NCI-H1930 (cell line): ENCODE measurements at places on chromosomes 11 and 22.

DNA sequence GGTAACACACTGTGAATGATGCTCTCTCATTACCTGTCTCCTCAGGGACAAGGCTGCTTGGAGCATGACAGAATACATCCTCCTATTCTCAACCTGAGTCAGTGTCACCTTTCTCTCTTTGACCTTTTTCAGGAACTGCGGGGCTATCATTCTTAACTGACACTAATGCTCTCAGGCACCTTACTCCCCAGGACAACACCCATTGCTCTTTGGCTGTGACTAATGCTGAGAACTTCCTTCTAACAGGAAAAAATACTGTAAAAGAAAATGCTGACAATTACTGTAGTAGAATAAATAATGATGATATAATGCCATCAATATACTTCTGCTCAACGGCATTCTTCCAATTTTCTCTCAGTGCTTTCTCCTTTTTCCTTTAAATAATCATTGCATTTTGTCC is 2082.7 kb upstream of the RAG2 start:
- DNase-seq = no peak

- DNase-seq = no peak
Observed at GRCh38 chr22:22547692-22548300, 11.3 kb downstream of the PRAME start.

DNA sequence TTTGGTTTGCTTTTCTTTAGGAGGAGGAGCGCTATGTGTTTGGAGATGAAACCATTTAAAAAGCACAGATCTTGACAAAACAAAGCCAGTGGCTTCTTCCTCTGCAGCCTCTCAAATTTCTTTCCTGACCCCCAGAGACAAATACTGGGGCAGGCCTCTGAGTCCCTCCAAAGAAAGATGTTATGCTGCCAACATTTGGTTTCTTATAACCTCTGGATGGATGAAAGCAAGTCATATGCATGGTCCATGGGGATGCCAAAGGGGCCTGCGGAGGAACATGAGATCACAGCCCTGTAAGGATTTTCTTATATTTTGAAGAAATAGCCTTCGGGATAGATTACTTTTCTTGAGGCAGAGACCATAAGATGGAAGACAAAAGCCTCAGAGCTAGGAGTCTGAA is 179.1 kb downstream of the TENM4 start:
- DNase-seq = no peak

GRCh38 chr11:115170133-115170815 is 333.9 kb downstream of the CADM1 start:
- DNase-seq = no peak

GRCh38 chr11:84721561-84721961 is 905.6 kb downstream of the DLG2 start:
- no peak for DNase-seq

- no peak for DNase-seq
Observed at GRCh38 chr11:72140661-72141060, 5.1 kb downstream of the FOLR3 start.

- peak; percentile 54 for DNase-seq
Observed at GRCh38 chr11:1628506-1629325, 859 bp upstream of the KRTAP5-5 start.

DNA sequence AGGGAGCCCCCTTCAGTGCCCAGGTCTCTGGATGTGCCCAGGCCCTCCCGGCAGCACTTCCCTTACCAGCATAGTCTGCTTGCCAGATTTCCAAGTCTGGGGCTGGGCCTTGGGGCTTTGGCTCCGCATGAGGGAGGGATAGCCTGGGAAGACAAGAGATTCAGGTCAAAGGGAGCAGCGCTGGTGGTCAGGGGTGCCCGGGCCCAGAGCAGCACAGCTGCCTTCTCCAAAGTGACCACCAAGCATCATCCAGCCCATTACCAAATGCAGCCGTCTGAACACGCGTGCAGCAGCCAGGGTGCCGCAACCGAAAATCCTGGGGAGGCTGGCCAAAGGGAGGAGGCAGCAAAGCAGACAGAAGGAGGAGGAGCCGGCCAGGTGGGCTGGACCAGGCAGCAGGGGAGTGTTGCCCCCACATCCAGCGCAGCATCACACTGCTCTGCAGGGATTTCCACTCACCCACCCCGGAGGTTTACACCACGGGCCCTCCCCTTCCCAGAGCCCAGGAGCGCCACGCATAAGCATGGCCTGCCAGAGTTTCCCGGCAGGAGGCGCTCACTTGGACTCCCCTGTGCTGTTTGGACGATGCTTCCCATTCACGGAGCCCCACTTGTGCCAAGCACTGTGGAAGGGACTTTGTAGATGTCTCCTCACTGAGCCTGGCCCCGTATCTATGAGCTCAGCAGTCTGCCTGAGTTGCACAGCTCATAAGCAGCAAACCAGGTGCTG is 22.5 kb downstream of the TRIM29 start:
- no peak for DNase-seq

GRCh38 chr22:39723899-39724351 is 153.4 kb downstream of the CACNA1I start:
- no peak for DNase-seq

DNA sequence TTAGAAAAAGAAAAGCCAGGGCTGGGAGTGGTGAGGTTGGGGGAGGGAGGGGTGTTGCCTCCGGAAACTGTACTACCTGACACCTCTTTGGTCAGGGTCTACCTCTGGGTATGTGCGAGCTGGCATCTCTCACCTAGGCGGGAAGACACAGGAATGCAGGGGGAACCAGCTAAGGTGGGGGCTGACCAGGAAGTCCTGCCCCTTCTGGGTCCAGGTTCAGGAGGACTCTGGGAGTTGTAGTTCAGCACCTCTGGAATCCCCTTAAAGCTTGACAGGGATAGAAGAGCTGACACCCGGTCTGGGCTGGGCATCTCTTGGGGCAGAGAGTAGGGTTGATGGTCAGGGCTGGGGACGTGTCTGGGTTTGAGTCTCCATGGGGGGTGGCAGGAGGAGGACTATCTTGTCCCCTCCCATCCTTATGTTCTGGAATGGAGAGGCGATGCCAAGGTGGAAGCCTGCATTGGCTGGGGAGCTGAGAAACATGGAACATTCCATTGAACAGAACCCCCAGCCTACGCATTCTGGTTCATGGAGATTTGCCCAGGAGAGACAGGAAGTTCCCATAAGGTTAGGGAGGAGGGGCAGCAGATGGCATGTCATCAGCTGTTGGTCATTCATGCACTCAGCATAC is 2.1 kb upstream of the KIAA1671 start:
- DNase-seq = peak; percentile 43

DNA sequence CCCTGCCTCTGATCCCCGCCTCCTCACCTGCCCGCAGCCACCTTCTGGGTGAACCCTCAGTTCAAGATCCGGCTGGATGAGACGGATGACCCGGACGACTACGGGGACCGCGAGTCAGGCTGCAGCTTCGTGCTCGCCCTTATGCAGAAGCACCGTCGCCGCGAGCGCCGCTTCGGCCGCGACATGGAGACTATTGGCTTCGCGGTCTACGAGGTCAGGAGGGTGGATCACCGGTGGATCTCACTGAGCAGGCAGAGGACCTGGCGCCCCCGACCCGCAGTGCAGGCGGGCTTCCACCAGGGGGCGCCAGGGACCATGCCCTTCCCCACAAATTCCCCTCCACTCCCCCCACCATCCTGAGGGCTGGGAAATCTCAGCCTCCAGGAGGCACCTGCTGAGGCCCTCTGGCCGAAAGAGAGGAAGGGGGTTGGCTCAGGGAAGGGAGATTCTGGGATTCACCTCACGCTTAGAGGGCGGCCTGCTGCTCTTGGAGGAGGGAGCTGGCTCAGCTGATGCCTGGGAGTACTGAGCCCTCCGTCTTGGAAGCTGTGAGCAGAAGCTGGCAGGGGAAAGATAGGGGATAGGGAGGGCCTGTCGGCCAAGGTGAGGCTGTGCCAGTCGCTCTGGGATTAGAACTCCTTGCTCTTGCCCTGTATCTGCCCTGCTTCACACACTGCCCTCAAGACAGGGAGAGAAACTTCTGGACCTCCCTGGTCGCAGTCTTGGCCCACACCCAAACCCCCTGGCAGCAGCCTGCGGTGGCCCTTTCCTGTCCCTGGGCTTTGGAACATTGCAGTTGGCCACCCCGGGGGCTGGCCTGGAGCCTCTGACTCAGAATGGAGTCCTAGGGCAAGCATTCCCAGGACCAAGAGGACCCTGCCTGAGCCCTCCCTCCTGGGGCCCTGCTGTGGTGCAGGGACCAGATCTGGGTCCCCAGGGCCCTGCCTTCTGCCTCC is 23.2 kb downstream of the CAPN1 start:
- DNase-seq = no peak

DNA sequence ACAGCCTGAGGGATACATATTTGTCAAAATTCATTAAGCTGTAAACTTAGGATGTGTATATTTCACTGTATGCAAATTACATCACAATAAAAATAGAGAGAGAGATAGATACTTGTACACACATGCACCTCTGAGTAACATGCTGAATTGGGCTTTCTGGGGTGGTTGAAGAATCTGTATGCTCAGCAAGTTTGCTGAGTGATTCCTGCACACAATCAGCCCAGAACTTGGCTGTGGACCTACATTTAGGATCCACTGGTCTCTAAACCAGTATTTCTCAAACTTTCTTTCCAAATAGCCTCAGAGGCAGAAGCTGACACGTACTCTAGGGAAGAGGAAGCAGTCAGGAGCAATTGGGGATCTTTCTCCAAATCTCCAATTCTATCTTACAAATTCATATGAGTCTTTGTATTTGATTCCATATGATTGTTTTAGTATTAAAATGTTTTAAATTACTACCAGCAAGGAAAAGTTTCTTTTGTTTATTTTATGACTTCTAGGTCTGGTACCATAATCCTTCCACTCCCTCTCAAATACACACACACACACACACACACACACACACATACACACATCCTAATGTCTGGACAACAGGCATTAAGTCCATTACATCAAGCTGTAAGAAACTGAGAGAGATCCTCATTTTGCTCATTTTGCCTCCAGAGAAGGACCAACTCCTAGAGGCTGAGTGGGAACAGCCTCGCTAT is 20.0 kb downstream of the SYT13 start:
- no peak for DNase-seq

GRCh38 chr11:1682225-1682905 is 14.6 kb upstream of the KRTAP5-6 start:
- no peak for DNase-seq

- DNase-seq = no peak
Observed at GRCh38 chr11:93608364-93608763, 53.1 kb upstream of the CEP295 start.

DNA sequence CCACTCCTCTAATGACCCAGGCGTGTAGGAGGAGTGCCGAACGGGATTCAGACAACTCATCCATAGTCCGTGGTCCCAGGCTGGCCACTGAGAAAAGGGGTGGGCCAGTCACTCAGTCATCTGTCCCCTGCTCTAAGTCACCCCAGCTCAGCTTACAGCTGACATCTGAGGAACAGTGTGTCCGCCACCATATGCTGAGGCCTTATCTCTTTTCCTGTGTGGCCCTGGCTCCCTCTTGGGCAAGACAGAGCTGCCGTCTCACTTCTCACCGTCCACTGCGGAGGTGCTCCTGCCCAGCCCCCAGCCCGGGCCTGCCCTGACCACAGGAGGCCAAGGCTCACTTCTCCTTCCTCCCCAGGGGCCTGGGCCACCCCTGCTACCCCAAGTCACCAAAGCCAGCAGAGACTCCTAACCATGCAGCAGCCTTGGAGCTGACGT is 6.8 kb downstream of the CCDC86 start:
- no peak for DNase-seq

DNA sequence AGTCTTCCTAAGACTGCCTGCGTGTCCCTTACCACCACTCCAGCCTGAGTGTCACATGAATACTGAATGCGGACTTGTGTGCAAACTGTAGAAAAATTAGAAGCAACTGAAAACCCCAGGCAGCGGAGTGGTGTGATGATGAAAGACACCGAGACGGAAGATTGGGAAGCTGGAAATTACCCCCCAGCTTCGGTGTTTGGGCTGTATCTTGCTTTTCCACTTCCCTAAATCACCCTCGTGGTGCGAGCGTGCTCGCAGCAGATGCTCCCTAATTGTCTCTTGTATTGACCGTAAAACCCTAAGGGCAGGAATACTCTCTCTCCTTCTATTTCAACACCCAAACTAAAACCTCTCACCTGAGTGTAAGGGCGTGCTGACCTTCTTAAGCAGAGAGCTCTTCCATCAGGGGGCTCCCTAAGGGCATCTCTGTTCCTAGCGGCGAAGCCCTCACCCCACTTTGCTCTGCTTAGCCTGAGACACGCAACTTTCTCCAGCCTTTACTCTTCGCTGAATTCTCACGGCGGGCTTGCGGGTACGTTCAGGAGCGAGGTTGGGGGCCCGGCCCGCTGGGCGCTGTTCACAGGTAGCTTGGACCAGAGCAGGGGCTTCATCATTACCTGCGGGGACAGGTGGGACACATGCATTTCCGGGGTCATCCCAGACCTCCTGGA is 62.4 kb downstream of the CRYBB2 start:
- no peak for DNase-seq

DNA sequence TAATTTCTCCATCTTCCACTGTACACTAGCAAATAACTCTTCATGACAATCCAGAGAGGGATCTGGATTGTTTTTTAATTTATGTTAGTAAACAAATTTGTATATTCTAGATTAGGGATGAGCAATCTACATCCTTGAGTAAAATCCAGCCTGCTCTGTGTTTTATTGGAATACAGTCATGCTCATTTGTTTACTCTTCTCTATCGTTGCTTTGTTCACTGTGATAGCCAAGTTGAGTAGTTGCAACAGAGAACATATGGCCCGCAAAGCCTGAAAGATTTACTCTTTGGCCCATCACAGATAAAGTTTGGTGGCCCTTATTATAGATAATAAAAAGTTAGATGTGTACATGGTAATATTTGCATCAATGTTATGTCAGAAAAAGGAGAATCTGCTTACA is 6.2 kb upstream of the BLID start:
- no peak for DNase-seq

GRCh38 chr11:87368858-87369480 is 331.2 kb downstream of the TMEM135 start:
- DNase-seq = no peak

- no peak for DNase-seq
Observed at GRCh38 chr11:65526744-65527143, 1.9 kb downstream of the SCYL1 start.

- DNase-seq = no peak
Observed at GRCh38 chr22:30909306-30909705, 59.3 kb downstream of the MORC2 start.

DNA sequence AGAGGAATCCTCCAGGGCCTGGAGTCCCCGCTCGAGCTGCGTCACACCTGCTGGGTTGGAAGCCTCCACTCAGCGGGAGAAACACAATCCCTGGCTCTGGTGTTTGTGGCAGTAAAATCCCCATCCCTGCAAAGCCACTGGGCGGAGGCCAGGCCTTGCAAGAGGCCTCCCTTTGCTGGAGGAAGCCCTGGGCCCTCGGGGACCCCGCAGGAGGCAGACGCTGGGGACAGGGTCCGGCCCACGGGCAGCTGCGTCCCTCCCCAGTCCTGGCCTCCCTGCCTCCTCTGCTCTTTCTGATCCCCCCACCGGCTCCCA is 194.7 kb downstream of the BRD1 start:
- no peak for DNase-seq
